ENCODE measurements at places on chromosomes 2 and 18. TPM values are rescaled to one million over a fixed set of nuclear protein-coding genes. Genes with fewer than 3 reads are reported as not detected.

Gene STPG4
- not detected for total RNA-seq

Gene ZAP70
- 1.2 TPM for total RNA-seq

Gene ICA1L
- 6.0 TPM for total RNA-seq

Gene PAIP2B
- 38.3 TPM for total RNA-seq

Gene SCG2
- not detected for total RNA-seq

Gene BOLL
- not detected for total RNA-seq

Gene IL36RN
- not detected for total RNA-seq

Gene SERPINB7
- total RNA-seq = not detected

Gene MLPH
- total RNA-seq = 28.9 TPM

Gene ANKRD29
- 4.6 TPM for total RNA-seq

Gene LYPD6B
- total RNA-seq = not detected

Gene SYT4
- not detected for total RNA-seq

Gene CHCHD5
- 21.8 TPM for total RNA-seq

Gene DPP10
- total RNA-seq = not detected

Gene GPR35
- 0.48 TPM for total RNA-seq

Gene KIF1A
- 1.1 TPM for total RNA-seq

Gene GPAT2
- total RNA-seq = 10.2 TPM

Gene PRKAG3
- total RNA-seq = not detected

Gene TMEM237
- 19.9 TPM for total RNA-seq

Gene SH3BP4
- 14.2 TPM for total RNA-seq

Gene POLR1A
- total RNA-seq = 17.3 TPM

Gene ZNF236
- total RNA-seq = 10.4 TPM

Gene LDLRAD4
- 44.0 TPM for total RNA-seq

Gene CNOT9
- 30.6 TPM for total RNA-seq

Gene PLCL1
- 101 TPM for total RNA-seq

Gene MEP1B
- 0.17 TPM for total RNA-seq

Gene AP1S3
- 1.8 TPM for total RNA-seq

Gene B4GALT6
- 5.6 TPM for total RNA-seq

Gene HOXD12
- not detected for total RNA-seq

Gene MAP3K19
- total RNA-seq = not detected

Gene MALT1
- total RNA-seq = 10.4 TPM

Gene GALNT13
- 0.22 TPM for total RNA-seq

Gene AKAIN1
- total RNA-seq = not detected

Gene NEU4
- total RNA-seq = not detected

Gene C2orf15
- not detected for total RNA-seq

Gene TMEFF2
- not detected for total RNA-seq

Gene FAM237A
- 3.4 TPM for total RNA-seq

Gene AMER3
- total RNA-seq = not detected

Gene CGREF1
- 2.0 TPM for total RNA-seq

Gene PLB1
- total RNA-seq = 1.3 TPM

Gene C2orf81
- total RNA-seq = 0.48 TPM

Gene FBXO36
- 0.69 TPM for total RNA-seq

Gene DNAJC5G
- 1.6 TPM for total RNA-seq
